Neural progenitor cell (in vitro differentiated cells): ENCODE measurements at places on chromosomes 5 and 9. TPM values are rescaled to one million over a fixed set of nuclear protein-coding genes. Genes with fewer than 3 reads are reported as not detected.

- DNase-seq = peak; percentile 99
These were observed at the start of gene TRIM41 for GRCh38 chr5:181223058-181223728. TRIM41 (plus strand) TSS chr5:181223281; CDS start chr5:181224000, 719 bp downstream.

- peak; percentile 93 for DNase-seq
These were observed 180.0 kb upstream of the IL12B start for GRCh38 chr5:159510282-159510681.

INSL4 gene
- not detected in 2 replicates for total RNA-seq

LEAP2 gene
- 3.5 and 3.6 TPM in 2 replicates for total RNA-seq

DNA sequence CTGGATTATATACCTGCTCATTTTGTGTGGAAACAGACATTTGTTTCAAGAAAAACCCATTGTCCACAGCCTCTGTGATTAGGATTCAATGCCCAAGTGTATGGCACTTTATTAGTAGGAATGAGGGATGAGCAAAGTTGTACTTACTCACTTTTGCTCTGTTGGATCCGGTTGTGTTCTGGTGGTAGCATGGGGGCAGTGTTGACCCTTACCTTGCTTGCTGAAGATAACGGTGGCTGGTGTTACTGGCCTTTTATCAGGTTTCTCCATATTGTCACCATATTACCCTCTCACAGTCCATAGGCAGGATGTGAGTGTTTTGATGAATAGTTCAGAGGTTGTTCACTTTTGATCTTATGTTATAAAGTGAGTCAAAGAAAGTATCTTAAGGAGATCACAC, 42.7 kb upstream of the NUDT12 start:
- no peak for DNase-seq

MSMP gene
- total RNA-seq = not detected in 2 replicates

DNA sequence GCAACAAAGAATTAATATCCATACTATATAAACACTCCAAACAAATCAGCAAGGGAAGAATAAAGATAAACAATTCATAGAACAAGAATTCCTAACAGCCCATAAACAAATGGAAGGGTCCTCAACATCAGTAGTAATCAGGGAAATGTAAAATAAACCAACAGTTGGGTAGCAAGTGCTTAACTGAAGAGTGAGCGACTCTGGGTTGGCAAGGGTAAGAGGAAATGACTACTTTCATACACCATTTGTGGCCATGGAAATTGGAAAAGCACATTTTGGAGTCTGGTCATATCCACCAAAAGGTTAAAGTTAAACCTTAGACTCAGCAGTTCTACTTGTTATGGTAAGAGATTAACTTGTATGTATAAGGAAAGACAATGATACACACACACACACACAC, 17.4 kb upstream of the RORB start:
- DNase-seq = no peak

DNA sequence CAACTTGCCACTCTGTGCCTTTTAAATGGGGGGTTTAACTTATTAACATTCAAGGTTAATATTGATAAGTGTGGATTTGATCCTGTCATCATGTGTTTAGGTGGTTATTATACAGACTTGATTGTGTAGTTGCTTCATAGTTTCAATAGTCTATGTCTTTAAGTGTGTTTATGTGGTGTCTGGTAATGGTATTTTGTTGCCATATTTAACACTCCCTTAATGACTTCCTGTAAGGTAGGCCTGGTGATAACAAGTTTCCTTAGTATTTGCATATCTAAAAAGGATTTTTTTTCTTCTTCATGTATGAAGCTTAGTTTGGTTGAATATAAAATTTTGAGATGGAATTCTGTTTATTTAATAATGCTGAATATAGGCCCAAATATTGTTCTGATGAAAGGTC, 506.0 kb upstream of the ZNF462 start:
- DNase-seq = no peak

NXNL2 gene
- 0.32 and 0.74 TPM in 2 replicates for total RNA-seq

DNA sequence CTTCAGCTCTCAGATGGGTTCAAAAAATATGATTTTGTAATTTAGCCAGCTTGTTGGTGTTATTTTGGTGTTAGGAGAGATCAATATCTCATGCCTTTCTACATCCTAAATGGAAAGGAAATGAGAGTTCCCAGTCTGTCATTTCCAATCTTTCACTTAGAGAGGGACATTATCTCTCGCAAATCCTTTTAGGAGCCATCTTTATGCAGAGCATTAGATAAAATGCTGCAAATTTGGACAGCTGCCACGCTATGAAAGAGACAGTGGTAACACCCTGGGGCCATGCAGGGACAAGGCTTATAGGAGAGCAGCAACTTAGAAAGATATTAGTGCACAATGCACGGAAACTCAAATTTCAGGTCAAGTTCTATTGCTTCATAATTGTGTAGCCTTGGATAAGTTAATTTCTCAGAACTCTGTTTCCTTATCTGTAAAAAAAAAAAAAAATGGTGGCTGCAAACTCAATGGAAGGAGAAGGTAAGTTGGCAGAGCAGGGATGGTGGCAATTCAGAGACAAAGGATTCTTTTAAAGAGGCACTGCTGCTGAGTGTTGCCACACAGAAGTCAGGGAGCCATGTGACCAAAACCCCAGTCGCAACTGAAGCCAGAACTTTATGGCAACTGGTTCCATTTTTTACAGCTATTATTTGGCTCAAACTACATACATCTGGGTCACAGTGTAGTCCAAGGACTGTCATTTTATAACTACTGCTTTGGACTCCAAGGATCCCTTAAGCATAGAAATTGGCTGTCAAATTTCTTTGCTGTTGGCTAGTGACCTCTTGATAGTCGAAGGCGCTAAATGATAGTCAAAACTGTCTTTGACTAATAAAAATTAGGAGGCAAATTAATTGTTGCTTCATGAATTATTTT, 210.2 kb downstream of the FRMD3 start:
- no peak for DNase-seq

GRCh38 chr5:34476941-34477565, 179.1 kb upstream of the RAI14 start:
- DNase-seq = no peak

HACD4 gene
- total RNA-seq = 1.1 and 1.2 TPM in 2 replicates

DNA sequence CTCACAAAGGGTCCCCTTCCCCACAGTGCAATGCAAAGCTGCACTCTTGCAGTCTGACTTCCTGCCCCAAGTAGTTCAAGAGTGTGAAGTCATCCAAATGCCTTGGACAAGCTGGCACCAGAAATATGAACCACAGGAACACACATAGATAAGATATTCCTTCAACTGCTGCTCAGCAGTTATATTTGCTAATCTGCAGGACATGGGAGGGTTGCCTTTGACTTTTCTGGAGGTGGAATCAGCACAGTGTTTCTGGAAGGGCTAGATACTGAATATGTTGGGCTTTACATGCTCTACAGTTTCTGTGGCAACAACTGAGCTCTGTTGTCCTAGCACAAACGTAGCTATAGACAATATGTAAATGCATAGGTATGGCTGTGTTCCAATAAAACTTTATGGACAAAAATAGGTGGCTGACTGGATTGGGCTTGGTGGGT, 96.7 kb upstream of the PCA3 start:
- no peak for DNase-seq

DNA sequence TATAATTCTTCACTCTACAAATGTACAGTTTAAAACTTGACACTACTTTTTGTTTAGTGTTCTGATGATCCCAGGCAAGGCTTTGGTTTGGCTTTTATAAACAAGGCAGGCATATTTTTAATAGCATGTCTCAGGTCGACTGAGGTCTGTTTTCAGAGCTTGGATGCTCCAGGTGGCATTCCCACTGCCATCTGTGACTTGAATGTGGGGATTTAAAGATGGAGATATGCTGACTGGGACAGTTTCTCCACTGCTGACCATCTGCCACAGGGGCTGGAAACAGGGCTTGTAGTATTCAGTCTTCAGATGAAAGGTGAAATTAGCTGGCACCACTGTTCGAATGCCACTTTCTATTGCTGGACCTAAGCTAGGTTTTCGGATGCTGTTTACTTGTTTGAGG, 1266.2 kb upstream of the CDH18 start:
- no peak for DNase-seq

NRG2 gene
- 0.13 and 0.62 TPM in 2 replicates for total RNA-seq
